ENCODE measurements at places on chromosomes 4 and X. TPM values are rescaled to one million over a fixed set of nuclear protein-coding genes. Genes with fewer than 3 reads are reported as not detected.

DNA sequence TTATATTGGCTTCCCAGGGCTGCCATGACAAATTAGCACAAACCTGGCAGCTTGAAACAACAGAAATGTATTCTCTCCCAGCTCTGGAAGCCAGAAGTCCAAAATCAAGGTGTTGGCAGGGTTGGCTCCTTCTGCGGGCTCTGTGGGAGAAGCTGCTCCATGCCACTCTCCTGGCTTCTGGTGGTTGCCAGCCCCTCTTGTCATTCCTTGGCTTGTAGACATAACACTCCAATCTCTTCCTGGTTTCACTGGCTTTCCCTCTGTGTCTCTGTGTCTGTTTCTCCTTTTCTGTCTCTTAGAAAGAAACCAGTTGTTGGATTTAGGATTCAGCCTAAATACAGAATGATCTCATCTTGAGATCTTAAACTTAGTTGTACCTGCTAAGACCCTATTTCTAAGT, 85.5 kb downstream of the USP46 start:
- no peak for DNase-seq

DNA sequence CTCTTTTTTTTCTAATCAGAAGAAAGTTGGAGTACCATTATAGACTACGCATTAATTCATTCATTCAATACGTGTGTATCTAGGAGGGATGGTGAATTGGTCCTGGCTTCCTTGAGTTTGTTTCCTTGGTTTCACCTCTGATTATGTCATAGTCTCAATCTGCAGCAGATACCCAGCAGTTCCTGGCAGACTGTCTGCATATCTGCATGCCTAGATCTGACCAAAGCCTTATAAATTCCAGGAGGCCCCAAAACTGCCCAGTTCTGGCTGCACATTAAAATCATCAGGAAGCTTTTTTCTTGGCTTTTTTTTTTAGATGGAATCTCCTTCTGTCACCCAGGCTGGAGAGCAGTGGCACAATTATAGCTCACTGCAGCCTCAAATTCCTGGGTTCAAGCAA, 27.2 kb upstream of the SLC34A2 start:
- DNase-seq: no peak

Gene SMIM31
- not detected for total RNA-seq

Gene SOD3
- total RNA-seq: 4.1 TPM

DNA sequence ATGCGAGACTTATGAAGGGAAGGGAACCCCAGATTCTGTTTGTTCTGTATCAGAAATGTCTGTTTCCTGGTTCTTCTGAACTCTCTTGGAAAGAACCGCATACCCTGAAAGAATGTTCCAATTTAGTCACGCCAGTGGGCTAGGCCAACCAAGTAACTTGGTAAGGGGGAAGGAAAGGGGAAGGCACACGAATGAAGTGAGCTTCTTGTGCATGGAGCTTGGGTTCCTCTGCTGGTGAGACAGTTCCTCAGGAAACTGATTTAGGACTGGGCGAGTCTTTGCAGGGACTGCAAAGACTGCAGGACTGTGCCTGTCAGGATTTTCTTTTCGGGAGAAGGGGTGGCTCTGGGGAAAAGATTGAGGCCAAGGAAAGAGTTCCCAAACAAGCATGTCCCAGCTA, 35.6 kb downstream of the FRMPD3 start:
- DNase-seq: no peak

- DNase-seq: no peak
Measured at GRCh38 chr4:22465349-22465748, 50.5 kb downstream of the ADGRA3 start.

Gene GUCY2F
- total RNA-seq: 0.09 TPM

GRCh38 chr4:22483551-22483981, 32.3 kb downstream of the ADGRA3 start:
- DNase-seq: no peak

Gene ETDA
- total RNA-seq: not detected
